ENCODE measurements at places on chromosomes 3 and 15. TPM values are rescaled to one million over a fixed set of nuclear protein-coding genes. Genes with fewer than 3 reads are reported as not detected.

- H3K4me3 ChIP-seq, result no peak overlapping the region
- H3K27ac ChIP-seq, result no peak overlapping the region
- no peak for DNase-seq
- H3K4me1 ChIP-seq, result no peaks in the 10 kb centered on the region
Measured at GRCh38 chr15:23869396-23869795, 182.3 kb upstream of the NDN start.

DNA sequence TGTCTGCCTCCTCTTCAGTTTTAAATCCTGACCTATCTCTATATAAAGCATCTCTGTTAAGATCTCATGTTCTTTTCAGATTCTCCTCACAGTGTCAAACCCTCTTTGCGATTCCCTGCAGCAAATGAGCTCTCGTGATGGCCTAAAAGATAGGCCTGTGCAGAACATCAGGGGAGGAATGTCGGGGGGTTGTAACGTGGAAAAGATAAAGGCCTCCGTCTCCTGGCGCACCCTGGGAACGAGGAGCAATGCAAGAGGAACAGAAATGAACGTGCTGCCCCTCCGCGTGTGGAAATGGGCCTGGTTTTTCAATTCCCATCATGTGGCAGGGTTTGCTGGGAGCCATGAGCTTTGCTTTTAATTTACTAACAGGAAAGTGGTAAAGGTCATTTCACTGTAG, 285.0 kb upstream of the TPM1 start:
- no peaks in the 10 kb centered on the region for H3K36me3 ChIP-seq
- no peaks in the 10 kb centered on the region for H3K4me1 ChIP-seq
- no peak overlapping the region for H3K4me3 ChIP-seq
- H3K27me3 ChIP-seq, result no peaks in the 10 kb centered on the region
- DNase-seq, result no peak

The DLL4 gene
- total RNA-seq, result not detected

DNA sequence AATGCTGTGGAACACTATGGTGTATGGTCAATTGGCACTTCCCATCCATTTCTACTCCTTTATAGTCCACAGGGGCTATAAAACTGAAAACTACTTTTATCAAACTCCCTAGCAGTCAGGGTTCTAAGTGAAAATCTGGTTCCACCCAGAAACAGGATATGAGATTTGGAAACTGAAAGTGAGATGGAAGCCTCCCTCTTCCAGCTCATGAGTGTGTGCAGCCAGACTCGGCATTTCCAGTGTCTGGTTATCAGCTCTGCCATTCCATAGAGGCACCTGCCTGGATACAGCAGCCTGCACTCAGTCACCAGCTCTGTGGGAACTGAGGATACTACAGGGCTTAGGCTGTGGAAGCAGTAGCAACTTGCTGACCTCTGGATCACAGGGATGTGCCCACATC, 14.7 kb upstream of the PLA2G4F start:
- no peak overlapping the region for H3K4me3 ChIP-seq

DNA sequence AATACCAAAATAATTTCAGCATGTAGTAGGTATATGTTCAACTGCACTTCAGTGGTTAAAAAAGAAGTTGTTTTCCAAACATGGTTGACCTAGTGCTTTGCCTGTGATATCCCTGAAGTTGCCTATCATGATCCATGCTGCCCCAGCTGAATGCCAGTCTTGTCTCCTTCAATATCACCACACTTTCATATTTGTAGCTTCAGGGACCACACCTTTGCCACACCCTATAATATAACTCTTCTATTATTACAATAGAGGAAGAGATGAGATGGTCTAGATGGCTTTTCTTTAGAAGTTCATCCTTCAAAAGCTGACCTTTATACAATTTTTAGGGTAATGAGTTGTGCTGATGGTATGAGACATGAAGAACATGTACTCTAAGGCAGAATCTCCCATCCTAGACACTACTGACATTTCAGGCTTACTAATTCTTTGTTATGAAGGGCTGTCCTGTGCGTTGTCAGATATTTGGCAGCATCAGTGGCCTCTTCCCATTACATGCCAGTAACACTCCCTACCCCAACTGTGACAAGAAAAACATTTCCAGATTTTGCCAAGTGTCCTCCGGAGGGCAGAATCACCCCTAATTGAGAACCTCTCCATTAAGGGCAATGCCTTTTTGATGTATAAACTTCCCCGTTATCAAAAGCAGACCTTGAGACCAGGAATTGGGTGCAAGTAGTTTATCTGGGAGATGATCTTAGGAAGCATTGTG, 76.2 kb upstream of the PLCL2 start:
- H3K27me3 ChIP-seq, result peaks cover 11% of the 10 kb centered on the region
- no peak for DNase-seq
- H3K4me3 ChIP-seq, result no peak overlapping the region

GRCh38 chr15:57389991-57390390, 13.7 kb downstream of the CGNL1 start:
- no peak overlapping the region for H3K27ac ChIP-seq
- H3K27me3 ChIP-seq, result no peaks in the 10 kb centered on the region
- H3K4me3 ChIP-seq, result no peak overlapping the region
- no peaks in the 10 kb centered on the region for H3K36me3 ChIP-seq
- no peaks in the 10 kb centered on the region for H3K4me1 ChIP-seq

DNA sequence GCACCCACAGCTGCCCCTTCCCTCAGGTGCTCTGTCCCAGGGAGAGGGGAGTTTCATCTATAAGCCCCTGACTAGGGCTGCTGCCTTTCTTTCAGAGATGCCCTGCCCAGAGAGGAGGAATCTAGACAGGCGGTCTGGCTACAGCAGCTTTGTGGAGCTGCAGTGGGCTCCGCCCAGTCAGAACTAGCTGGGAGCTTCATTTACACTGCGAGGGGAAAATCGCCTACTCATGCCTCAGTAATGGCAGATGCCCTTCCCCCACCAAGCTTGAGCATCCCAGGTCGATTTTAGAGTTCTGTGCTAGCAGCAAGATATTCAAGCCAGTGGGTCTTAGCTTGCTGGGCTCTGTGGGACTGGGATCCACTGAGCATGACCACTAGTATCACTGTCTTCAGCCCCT, 181.2 kb upstream of the RARB start:
- H3K4me1 ChIP-seq, result no peaks in the 10 kb centered on the region
- H3K36me3 ChIP-seq, result no peaks in the 10 kb centered on the region
- H3K27ac ChIP-seq, result no peak overlapping the region

GRCh38 chr15:95816591-95816990, 513.9 kb upstream of the NR2F2 start:
- no peaks in the 10 kb centered on the region for H3K36me3 ChIP-seq
- DNase-seq, result no peak
- no peaks in the 10 kb centered on the region for H3K27me3 ChIP-seq
- H3K4me3 ChIP-seq, result no peak overlapping the region
- H3K27ac ChIP-seq, result no peak overlapping the region

DNA sequence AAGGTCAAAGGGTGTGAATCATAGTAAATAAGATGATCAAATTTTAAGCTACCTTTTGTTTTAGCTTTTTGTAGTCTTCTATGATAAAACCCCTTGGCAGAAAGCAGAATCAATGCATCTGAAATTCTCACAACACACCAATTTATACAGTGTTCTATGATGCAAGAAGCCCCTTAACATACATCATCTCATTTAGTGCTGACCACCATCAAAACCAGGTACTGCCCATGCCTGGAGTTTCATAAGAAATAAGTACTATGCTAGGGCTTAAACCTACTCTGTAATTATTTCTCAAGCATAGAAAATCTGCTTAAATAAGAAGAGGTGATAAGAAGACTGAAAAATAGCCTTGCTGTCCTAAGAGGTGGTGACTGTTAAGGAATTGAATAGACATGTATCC, 67.6 kb downstream of the NBEAL2 start:
- H3K27me3 ChIP-seq, result no peaks in the 10 kb centered on the region
- H3K27ac ChIP-seq, result no peak overlapping the region
- H3K4me1 ChIP-seq, result no peaks in the 10 kb centered on the region
- peaks cover 34% of the 10 kb centered on the region for H3K36me3 ChIP-seq

The PP2D1 gene
- not detected for total RNA-seq

GRCh38 chr3:150292891-150293290, 115.2 kb upstream of the TSC22D2 start:
- no peaks in the 10 kb centered on the region for H3K36me3 ChIP-seq
- no peak overlapping the region for H3K27ac ChIP-seq
- H3K27me3 ChIP-seq, result peaks cover 15% of the 10 kb centered on the region
- H3K4me1 ChIP-seq, result no peaks in the 10 kb centered on the region
- H3K4me3 ChIP-seq, result no peak overlapping the region
- DNase-seq, result no peak

GRCh38 chr15:55897560-55898336, 95.7 kb downstream of the NEDD4 start:
- DNase-seq, result no peak
- H3K4me3 ChIP-seq, result no peak overlapping the region
- no peaks in the 10 kb centered on the region for H3K4me1 ChIP-seq
- H3K27ac ChIP-seq, result no peak overlapping the region
- no peaks in the 10 kb centered on the region for H3K36me3 ChIP-seq

The CMC1 gene
- total RNA-seq, result 9.4 TPM

DNA sequence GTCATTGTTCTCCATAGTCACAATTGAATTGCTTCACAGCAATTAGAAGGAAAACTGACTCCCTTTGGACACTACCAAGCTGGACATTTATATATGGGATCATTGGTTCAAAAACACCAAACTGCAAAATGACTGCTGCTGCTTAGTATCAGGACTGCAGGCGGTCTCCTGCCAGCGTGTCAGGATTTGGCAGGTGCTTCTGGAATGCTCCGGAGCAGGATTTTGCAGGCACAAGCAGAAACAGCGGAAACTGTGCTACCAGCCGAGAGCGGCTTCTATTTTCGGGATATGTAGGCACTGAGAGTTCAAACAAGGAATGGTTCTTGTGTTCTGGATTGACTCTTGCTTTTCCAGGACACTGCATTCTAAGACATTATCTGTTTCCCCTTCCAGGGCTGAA, 95.5 kb downstream of the SSR3 start:
- H3K27ac ChIP-seq, result no peak overlapping the region
- DNase-seq, result no peak
- H3K36me3 ChIP-seq, result no peaks in the 10 kb centered on the region

- H3K27me3 ChIP-seq, result no peaks in the 10 kb centered on the region
- H3K27ac ChIP-seq, result no peak overlapping the region
- no peak overlapping the region for H3K4me3 ChIP-seq
- no peak for DNase-seq
Measured at GRCh38 chr3:61387817-61388216, 136.6 kb upstream of the FHIT start.

- H3K27me3 ChIP-seq, result no peaks in the 10 kb centered on the region
- no peak overlapping the region for H3K27ac ChIP-seq
- DNase-seq, result no peak
- H3K36me3 ChIP-seq, result no peaks in the 10 kb centered on the region
- H3K4me1 ChIP-seq, result no peaks in the 10 kb centered on the region
Measured at GRCh38 chr3:24476871-24477656, 17.6 kb downstream of the THRB start.

DNA sequence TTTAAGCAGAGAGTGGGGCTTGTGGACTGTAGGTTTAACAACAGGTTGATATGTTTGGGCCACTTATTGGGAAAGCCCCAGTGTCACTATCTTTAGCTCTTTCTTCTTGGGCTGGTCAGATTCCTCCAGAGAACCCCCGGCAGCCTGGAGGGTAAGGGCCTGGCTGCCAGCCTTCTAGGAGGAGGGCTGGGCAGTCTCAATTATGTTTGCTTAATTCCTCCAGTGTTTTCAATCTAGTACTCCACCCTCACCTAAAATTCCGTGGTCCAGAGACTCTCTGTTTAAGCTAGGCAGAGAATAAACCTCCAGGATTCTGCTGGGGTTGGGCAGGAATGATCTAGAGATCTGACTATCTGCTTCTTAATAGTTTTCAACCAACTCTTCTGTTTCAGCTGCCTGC, 5.3 kb downstream of the ASB14 start:
- no peaks in the 10 kb centered on the region for H3K4me1 ChIP-seq
- no peak for DNase-seq
- H3K4me3 ChIP-seq, result no peak overlapping the region
- H3K27ac ChIP-seq, result no peak overlapping the region
- H3K36me3 ChIP-seq, result no peaks in the 10 kb centered on the region
- H3K27me3 ChIP-seq, result no peaks in the 10 kb centered on the region

DNA sequence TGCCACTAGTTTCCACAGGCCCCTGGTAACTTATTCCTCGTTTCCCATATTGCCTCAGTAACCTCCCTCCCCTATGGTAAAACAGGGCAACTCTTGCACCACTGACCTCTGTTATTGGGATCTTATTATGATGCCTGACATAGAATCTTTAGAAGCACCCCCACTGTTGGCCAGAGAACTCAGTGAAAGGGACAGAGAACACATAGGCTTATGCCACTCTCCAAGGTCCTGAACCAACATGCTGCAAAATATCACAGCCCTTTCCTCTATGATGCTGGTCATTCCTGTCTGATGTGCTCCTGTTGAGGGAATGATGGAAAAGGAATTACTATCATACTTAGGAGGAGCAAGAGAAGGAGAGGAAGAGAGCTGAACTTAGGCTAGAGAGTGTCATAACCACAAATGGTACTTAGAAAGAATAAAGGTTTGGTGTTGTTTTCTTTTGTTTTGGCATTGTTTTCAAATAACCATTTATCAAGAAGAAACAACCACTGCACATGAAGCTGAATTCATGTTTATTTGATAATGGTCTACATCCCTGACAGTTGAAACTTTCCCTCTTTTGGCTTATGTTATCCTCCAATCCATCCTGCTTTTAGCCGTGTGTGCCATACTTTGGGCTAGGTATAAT, 330.2 kb downstream of the EPHB1 start:
- no peak overlapping the region for H3K27ac ChIP-seq
- no peaks in the 10 kb centered on the region for H3K4me1 ChIP-seq
- no peaks in the 10 kb centered on the region for H3K36me3 ChIP-seq
- no peaks in the 10 kb centered on the region for H3K27me3 ChIP-seq

DNA sequence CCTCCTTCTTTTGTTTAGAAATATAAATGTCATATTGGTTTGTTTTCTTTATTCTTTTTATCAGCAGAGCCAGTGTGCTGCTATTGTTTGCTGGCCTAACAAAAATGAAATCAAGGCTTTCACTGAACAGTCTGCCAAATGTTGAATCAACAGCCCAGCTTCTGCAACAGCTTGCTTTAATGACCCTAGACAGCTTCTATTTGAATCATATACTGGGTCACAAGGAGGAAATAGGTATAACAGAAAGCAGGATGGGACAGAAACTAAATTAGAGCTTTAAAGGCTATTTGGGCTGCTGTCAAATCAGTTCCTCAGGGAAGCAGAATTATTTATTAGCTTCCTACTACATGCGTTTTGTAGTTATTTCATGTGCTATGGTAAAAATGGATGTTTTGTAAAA, 12.1 kb upstream of the DNAJC13 start:
- H3K27ac ChIP-seq, result no peak overlapping the region
- peaks cover 13% of the 10 kb centered on the region for H3K27me3 ChIP-seq
- H3K4me1 ChIP-seq, result no peaks in the 10 kb centered on the region
- H3K4me3 ChIP-seq, result no peak overlapping the region

- no peaks in the 10 kb centered on the region for H3K36me3 ChIP-seq
- H3K4me3 ChIP-seq, result no peak overlapping the region
- no peak for DNase-seq
- no peaks in the 10 kb centered on the region for H3K4me1 ChIP-seq
Measured at GRCh38 chr3:144189044-144189443, 217.4 kb downstream of the DIPK2A start.

GRCh38 chr15:63041974-63042876, at the start of gene TPM1:
TSS of gene TPM1 (plus strand) at chr15:63042747. CDS start at chr15:63042830, 83 bp downstream.
- no peak for DNase-seq
- H3K4me1 ChIP-seq, result peaks cover 20% of the 10 kb centered on the region
- no peaks in the 10 kb centered on the region for H3K36me3 ChIP-seq
- no peak within 1 kb of the TSS for H3K27ac ChIP-seq
- H3K4me3 ChIP-seq, result no peak within 1 kb of the TSS
- peaks cover 53% of the 10 kb centered on the region for H3K27me3 ChIP-seq

The GHSR gene
- total RNA-seq, result not detected

The SPTBN5 gene
- total RNA-seq, result 2.7 TPM

GRCh38 chr15:89732451-89733172, 18.4 kb downstream of the MESP1 start:
- no peaks in the 10 kb centered on the region for H3K4me1 ChIP-seq
- H3K27me3 ChIP-seq, result peaks cover 3% of the 10 kb centered on the region
- H3K4me3 ChIP-seq, result no peak overlapping the region
- no peaks in the 10 kb centered on the region for H3K36me3 ChIP-seq

The REC114 gene
- total RNA-seq, result not detected
